ENCODE measurements at places on chromosomes 3 and 15.
A peak's percentile ranks its signal among the peaks of the same experiment; 100 is the strongest.

GRCh38 chr3:47849699-47850563 is 47.0 kb downstream of the DHX30 start:
- DNase-seq = peak; percentile 43

DNA sequence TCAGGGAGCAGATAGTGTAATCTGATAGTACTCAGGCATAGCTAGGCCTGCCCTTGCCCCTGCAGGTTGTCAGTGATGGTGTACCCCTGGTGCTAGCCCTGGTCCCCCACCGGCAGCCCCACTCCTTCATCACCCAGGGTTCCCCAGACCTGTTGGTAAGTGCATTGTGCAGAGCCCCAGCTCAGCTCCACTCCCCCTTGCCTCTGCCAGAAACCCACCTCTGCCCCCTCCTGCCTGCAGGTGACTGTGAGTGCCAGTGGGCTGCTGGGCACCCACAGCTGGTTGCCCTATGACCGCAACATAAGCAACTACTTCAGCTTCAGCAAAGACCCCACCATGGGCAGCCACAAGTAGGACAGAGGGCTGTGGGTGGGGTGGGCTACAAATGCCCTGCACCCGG is 27.5 kb downstream of the NBEAL2 start:
- no peak for DNase-seq

DNA sequence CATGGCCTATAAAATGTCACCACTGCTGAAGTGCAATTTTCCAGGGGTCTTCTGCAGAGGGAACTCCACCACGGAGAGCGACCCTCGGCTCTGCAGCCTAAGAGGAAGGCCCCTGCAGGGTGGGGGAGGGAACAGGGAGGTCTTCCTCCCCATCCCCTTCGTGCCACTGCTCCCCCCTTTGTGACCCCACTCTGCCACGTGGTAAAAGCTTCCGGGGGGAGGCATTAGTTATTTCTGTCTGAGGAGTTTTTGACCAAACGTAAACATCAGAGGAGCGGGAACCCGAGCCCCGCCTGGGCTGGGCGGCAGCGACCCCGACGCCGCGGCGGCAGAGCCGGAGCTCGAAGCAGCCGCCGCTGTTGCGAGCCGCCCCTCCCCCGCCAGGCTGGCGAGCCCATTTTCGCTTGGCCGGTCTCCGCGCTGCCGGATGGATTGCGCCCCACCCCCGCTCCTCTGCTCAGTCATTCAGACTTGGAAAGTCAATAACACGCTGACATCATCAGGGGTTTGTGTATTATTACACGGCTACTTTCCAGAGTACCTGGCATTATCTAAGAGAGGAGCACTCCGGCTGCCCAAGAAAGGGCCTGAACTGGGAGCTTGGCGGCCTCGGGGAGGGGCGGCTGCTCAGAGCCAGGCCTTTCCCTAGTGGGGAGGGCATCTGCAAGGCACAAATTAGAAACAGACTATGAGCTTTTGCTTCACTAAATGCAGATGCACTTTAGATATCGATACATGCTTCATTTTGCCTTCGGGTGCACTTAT is 162.5 kb upstream of the TBL1XR1 start:
- DNase-seq = peak; percentile 99

- DNase-seq = peak; percentile 83
Measured at GRCh38 chr15:75842722-75843677, at the start of gene UBE2Q2. TSS of gene UBE2Q2 (plus strand) at chr15:75843447. CDS start at chr15:75843667, 220 bp downstream.

DNA sequence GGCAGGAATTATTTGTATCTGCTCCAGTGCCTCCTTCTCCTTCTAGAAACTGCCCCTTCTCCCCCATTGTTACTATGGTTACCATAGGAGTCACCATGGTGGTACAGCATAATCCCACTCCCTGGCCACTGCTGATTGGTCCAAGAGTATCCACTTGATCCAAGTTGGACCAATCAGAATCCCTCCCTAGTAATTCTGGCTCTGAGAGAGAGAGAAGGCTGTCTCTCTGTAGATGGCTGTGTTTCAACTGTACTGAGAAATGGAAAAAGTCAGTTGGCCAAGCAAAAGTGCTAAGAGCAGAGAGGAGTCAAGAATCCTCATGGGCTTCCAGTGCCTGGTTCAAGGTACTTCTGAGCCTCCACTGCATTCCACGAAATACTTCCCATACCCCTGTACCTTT is 120.6 kb upstream of the SPATA12 start:
- no peak for DNase-seq

DNA sequence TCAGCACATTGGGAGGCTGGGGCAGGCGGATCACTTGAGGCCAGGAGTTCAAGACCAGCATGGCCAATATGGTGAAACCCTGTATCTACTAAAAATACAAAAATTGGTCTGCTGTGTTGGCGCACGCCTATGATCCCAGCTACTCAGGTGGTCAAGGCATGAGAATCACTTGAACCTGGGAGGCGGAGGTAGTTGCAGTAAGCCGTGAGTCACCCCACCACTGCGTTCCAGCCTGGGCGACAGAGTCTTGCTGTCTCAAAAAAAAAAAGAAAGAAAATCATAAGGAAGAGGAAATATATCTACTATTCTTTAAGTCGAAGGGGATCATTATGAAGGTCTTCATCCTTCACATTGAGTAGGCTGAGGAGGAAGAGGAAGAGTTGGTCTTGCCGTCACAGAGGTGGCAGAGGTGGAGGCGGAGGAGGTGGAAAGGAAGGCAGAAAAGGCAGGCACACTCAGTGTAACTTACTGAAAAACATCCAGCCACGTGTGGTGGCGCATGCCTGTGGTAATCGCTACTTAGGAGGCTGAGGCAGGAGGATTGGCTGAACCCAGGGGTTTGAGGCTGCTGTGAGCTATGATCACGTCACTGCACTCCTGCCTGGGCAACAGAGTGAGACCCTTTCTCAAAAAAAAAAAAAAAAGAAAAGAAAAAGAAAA is 14.2 kb downstream of the CSK start:
- no peak for DNase-seq

GRCh38 chr3:157042226-157042625 is 117.7 kb downstream of the CCNL1 start:
- no peak for DNase-seq

GRCh38 chr3:17412950-17413530 is 329.4 kb downstream of the TBC1D5 start:
- DNase-seq = peak; percentile 48

GRCh38 chr3:97070302-97070701 is 255.9 kb downstream of the EPHA6 start:
- DNase-seq = no peak

DNA sequence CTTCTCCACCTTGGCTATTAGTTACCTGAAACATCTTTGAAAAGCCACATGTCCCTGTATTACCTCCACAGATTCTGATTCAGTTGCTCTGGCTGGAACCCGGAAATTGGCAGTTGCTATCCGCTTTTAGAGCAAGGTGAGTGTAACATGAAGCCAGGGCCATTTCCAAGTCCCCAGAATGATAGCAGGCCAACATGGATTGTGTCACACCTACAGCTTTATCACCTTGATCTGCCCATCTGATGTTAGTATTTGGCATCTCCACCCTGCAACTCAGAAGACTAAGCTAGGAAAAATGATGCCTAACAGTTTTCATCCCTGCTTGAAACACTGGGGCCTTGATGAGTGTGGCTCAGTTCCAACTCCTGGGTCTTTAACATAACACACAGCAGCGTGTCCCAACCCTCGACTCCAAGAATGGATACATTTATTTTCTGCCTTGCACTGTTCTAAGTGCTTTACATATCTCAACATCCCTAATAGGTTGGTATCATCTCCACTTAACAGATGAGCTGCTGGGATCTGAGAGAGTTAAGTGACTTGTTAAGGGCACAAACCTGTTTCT is 21.3 kb upstream of the NUDT16 start:
- no peak for DNase-seq

- DNase-seq = no peak
Measured at GRCh38 chr3:14502472-14502871, 37.7 kb downstream of the GRIP2 start.

- peak; percentile 61 for DNase-seq
Measured at GRCh38 chr15:25437777-25438600, 835 bp downstream of the UBE3A start.

DNA sequence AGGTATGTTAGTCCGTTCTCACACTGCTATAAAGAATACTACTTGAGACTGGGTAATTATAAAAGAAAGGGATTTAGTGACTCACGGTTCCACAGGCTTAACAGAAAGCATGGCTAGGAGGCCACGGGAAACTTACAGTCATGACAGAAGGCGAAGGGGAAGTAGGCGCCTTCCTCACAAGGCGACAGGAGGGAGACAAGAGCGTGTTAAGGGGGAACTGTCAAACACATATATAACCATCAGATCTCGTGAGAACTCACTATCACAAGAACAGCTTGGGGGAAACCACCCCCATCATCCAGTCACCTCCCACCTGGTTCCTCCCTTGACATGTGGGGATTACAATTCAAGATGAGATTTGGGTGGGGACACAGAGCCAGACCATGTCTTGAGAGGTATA is 30.4 kb downstream of the SPRED1 start:
- peak; percentile 28 for DNase-seq

DNA sequence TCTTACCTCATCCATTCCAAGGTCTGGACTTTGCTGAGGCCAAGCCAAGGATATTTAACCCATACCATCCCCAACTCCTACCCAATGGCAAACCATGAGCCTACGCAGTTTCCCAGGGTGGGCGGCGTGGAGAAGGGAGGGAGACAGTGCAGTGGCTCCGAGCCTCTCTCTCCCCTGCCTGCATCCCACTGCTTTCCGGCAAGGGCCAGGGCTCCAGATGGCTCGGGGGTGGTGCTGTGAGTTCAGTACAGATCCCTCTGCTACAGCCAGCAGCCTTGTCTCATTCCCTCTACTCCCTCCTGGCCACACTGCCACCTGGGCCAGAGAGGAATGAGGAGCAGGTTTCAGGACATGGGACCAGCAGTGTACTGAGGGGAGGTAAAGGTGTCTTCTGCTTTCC is 44.3 kb upstream of the APEH start:
- no peak for DNase-seq

DNA sequence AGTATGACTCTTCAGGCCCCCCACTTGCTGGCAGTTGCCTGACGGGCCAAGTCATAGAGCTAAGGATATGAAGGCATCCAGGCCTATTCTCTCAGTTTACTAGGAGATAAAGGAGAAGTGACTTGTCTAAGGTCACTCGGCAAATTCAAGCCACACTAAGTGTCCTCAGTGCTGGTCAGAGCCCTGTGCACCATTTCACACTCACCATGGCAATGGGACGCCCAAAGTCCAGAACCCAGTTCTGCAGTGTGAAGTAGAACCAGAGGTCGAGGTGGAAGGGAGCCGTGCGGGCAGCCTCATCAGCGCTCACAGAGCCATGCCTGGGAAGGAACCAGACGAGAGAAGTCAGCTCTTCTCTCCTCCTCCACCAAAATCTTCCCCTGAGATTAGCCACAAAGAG is 11.2 kb downstream of the CLN6 start:
- DNase-seq = no peak

GRCh38 chr3:50637945-50638344 is 21.0 kb downstream of the MAPKAPK3 start:
- DNase-seq = no peak

DNA sequence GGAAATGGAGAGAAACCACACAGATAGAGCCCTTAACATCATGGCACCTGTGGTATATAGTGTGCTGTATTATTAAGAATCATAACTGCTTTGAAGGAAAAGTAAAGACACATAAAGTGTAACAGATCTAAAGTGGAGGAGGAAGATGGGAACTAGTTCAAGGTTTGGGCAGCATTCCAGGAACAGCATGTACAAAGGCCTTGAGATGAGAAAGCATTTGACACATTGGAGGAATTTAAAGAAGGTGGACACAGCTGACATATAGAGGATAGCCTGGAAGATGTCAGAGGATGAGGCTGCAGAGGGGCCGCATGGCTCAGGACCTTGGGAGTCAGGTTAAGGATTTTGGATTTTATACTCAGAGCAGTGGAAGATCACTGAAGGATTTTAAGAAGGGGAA is 39.0 kb downstream of the LRTM1 start:
- DNase-seq = no peak

DNA sequence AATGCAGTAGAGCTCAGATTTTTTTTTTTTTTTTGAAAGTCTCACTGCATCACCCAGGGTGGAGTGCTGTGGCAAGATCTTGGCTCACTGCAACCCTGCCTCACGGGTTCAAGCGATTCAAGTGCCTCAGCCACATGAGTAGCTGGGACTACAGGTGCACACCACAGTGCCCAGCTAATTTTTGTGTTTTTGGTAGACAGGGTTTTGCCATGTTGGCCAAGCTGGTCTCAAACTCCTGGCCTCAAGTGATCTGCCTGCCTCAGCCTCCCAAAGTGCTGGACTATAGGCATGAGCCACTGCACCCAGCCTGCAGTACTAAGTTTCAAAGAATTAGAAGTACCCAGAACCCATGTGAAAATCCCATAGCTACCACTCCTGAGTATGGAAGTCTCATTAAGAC is 14.5 kb downstream of the TRIM59 start:
- DNase-seq = no peak

GRCh38 chr3:32571192-32571485 is 481 bp upstream of the DYNC1LI1 start:
- no peak for DNase-seq

GRCh38 chr15:76533995-76534394 is 197.4 kb downstream of the ISL2 start:
- DNase-seq = no peak

GRCh38 chr3:14397940-14398796 is 4.2 kb upstream of the SLC6A6 start:
- DNase-seq = no peak

DNA sequence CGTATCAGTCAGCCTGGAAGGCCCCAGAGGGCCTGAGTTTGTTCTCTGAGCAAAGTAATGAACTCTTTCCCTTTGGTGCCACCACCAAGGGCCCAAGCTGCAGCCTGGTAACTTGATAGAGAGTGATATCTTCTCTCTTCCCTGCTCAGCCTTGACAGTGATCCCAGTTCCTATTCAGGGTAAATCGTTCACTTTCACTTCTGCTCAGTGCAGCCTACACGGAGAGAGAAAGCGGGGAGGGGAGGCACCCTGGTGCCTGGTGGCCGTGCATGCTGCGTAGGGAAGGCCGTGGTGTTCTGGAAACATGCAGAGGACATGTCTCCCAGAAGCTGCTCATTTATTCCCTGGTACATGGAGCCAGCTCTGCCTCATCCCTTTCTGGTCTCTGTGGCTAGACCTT is 54.9 kb downstream of the KIF9 start:
- no peak for DNase-seq

GRCh38 chr3:157027861-157028745 is 131.8 kb downstream of the CCNL1 start:
- DNase-seq = peak; percentile 3

- DNase-seq = peak; percentile 20
Measured at GRCh38 chr3:154421083-154421482, 8.9 kb downstream of the GPR149 start.
